ENCODE measurements at places on chromosomes 3 and 15.

- DNase-seq: no peak
Observed at GRCh38 chr3:138186221-138186620, 880 bp upstream of the ARMC8 start.

DNA sequence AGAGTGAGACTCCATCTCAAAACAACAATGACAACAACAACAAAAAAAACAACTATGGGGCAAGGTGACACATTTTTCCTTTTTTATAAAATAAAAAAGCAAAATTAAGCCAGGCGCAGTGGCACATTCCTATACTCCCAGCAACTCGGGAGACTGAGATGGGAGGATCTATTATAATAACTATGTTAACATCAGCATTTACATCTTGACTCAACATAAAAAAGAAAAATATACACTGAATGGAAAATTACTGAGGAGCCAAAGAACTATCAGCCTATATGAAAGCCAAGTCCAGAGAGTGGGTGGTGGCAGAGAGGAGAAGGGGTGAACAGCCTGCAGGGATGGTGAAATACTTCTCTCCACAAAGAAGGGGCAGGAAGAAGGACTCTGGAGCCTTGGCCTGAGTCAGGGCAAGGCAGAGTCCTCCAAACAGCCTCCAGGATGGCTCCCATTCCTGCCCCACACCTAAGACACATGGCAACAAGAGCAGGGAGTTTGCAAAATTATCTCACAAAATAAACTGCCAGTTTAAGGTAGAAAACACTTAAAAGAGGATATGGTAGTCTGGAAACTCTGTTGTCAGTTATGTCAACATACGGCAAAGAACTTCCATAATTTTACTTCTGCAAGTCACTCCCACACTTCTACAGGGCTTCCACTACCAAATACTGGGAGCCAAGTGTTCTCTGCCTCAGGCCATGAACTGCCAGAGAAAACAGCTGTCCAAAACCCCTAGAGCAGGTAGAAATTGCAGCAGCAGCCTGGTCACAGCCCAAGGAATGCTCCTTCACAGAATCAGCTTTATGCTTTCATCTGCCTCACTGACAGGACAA, 25.9 kb downstream of the HSPBAP1 start:
- DNase-seq: no peak

DNA sequence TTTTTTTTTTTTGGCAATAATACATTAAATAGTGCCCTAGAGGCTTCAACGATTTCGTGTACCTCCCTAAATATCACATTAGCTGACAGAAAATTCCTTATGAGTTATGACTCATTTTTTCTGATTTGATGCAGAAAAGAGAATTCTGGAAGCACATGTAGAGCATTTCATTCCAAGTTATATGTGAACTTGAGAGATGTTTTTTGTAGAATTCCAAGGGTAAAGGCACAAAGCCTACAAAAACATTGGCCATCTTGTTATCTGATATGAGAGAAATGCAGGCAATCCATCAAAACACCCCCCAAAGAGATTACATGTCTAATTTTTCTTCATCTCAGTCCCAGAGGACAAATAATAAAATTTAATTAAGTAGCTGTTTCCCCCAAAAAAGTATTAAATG, 6.7 kb upstream of the PFN2 start:
- no peak for DNase-seq

- DNase-seq: no peak
Observed at GRCh38 chr3:171329746-171330145, 130.5 kb downstream of the TNIK start.

GRCh38 chr15:44722011-44722410, 10.7 kb downstream of the B2M start:
- no peak for DNase-seq

All from HuH-7.5 (cell line).